ENCODE measurements at places on chromosomes 16 and 17. TPM values are rescaled to one million over a fixed set of nuclear protein-coding genes. Genes with fewer than 3 reads are reported as not detected.

GRCh38 chr16:53043986-53044601 lies 8.6 kb downstream of the CHD9NB start:
- no peak for DNase-seq

DNA sequence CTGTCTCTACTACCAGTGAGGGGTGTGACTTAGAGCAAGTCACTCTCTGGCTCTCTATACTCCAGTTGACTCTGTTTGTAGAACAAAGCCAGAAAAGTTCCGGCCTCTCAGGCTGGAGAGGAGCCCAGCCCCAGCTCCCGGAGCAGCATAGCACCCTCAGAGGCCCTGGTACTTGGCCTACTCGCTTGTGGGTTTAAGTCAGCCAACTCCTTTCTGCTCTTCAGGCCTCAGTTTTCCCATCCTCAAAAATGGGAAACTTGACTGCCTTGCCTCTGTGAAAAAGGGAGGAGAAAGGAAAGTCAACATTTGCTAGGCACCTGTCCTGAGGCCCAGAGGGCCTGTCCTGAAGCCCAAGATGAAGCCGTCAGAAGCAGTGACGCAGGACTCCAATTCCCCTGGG lies 1.1 kb downstream of the CHST6 start:
- DNase-seq, result no peak

TEDC2 gene
- 37.5 TPM for total RNA-seq

- DNase-seq, result peak; percentile 68
Observed at GRCh38 chr16:4116325-4117249, at the start of gene ADCY9. ADCY9 (minus strand) TSS chr16:4116442; CDS start chr16:4115442, 1,000 bp downstream.

ACAP1 gene
- total RNA-seq, result 123 TPM

CLEC19A gene
- total RNA-seq, result not detected
